ENCODE measurements at places on chromosomes 16 and 17. TPM values are rescaled to one million over a fixed set of nuclear protein-coding genes. Genes with fewer than 3 reads are reported as not detected.

- peak; percentile 79 for DNase-seq
Measured at GRCh38 chr16:23148513-23149266, 562 bp downstream of the USP31 start.

DNA sequence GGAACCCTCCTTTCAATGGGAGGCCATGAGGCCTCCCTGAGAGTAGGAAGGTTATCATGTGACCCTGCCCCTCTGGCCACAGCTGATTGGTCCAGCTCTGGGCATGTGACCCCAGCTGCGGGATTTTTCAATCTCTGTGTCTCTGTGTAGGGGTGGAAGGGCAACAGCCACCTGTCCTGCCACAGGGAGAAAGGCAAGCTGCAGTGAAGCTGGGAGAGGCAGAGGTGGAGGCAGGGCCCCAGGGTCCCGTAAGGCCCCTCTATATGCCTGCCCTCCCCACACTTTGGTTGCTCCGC lies 10.9 kb downstream of the DNAAF8 start:
- no peak for DNase-seq

HIC1 gene
- 16.7 TPM for polyA plus RNA-seq

DNA sequence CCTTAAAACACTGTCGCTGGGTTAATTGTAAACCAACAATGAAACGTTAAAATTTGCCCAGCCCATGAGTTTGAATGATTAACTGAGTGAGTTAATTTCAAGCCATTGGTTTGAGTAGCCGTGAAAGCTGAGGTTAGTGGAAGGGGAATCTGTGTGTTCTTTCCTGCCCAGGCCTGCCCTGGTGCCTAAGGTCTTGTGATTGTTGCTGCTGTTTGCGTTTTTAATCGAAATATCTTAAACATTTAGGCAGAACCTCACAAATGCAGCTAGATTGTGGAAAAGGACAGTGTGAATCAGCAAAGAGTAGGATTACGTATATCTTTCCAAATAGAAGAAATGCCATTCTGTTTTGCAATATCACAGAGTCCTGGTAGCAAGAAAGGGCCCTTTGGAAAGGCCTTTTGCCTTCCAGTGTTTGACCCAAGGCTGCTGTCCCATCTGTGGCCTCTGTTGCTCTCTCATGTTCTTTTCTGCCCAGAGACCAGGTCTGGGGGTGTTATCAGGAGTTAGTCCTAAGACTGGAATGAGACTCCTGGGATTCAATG lies 113.8 kb downstream of the MSI2 start:
- DNase-seq: peak; percentile 62

HOXB3 gene
- 3.3 TPM for polyA plus RNA-seq

PIPOX gene
- 0.97 TPM for polyA plus RNA-seq

FA2H gene
- polyA plus RNA-seq: 0.17 TPM

DNA sequence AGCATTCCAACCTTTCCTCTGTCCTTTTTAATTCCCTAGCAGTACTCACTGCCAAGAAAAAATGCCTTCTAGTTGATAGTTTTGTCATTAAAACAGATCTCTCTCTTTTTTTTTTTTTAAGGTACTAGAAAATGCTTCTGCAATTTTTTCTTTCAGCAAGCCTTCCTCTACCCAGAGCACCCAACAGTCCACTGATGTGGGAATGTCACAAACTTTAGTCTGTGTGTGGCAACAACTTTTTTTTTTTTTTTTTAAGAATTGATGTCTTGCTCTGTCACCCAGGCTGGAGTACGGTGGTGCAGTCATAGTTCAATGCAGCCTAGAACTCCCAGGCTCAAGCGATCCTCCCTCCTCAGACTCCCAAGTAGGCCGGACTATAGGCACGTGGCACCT lies 34.7 kb downstream of the CDRT15 start:
- DNase-seq: no peak

CCL4L2 gene
- 1.3 TPM for polyA plus RNA-seq

PLXDC1 gene
- polyA plus RNA-seq: 4.8 TPM

GRIN2A gene
- 0.07 TPM for polyA plus RNA-seq

DNA sequence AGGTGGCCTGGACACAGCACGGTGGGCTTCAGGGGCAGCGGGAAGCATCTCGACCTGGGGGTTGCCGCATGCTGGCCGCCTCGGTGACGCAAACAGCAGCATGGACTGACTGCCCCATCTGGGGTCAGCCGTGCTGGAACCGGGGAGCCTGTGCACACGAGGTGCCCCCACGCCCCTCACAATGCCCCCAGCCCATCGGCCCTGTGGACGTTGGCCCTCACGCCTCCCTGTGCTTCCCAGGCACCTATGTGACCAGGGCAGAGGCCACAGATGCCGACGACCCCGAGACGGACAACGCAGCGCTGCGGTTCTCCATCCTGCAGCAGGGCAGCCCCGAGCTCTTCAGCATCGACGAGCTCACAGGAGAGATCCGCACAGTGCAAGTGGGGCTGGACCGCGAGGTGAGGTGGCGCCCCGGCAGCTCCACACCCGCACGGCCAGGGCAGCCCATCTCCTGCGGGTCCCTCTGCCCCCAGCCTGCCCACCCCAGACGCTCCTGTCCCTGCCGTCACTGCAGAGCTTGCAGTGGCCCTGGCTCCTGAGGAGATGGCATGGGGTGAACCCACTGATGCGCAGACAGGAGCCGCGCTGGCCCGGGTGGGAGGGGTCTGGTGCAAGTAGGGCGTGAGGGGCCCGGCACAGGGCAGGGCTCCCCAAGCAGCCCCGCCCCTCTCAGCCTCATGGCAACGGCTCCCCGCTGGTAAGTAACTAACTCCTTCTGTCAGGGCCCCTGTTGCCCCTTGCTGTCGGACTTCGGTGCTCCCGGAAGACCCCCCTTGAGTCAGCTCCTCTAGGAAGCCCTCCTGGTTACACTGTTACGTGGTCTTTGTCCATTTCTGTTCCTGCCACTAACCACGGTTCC lies 13.6 kb downstream of the CDH15 start:
- no peak for DNase-seq

GRCh38 chr17:49216953-49217650 lies 6.6 kb downstream of the ABI3 start:
- DNase-seq: peak; percentile 47

DNA sequence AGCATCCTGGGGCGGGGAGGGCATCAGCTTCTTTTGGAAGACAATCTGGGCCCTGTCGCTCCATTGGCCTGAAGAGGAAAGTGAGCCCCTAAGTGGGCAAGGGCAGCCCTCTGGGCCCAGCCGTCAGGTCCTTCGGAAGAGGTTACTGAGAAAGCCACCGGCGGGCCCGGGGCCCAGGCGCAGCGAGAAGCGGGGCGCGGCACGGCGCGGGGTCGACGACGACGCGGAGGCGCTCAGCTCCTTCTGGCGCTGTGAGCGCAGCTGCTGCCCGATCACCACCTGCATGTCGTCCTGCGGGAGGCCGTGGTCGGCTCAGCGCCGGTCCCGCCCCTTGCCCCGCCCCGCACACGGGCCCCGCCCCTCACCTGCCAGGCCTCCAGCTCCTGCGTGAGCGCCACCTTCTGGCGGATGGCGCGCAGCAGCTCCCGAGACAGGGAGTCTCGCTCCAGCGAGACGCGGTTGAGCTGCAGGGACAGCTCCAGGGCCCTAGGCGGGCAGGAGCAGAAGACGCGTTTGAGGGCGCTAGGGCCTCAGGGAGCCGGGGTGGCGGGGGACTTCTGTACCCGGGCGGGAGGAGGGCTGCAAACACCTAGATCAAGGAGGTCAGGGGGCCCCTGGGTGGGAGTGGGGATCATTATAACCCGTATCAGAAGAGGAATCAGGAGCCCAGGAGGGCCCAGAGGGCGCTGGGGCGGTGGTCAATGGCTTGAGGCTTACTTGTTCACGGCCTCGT lies 4.3 kb downstream of the THOC6 start:
- peak; percentile 92 for DNase-seq

GPRC5C gene
- polyA plus RNA-seq: 18.2 TPM

SRL gene
- polyA plus RNA-seq: 0.57 TPM

- DNase-seq: no peak
Measured at GRCh38 chr17:62802561-62803205, 5.4 kb downstream of the MARCHF10 start.

DNA sequence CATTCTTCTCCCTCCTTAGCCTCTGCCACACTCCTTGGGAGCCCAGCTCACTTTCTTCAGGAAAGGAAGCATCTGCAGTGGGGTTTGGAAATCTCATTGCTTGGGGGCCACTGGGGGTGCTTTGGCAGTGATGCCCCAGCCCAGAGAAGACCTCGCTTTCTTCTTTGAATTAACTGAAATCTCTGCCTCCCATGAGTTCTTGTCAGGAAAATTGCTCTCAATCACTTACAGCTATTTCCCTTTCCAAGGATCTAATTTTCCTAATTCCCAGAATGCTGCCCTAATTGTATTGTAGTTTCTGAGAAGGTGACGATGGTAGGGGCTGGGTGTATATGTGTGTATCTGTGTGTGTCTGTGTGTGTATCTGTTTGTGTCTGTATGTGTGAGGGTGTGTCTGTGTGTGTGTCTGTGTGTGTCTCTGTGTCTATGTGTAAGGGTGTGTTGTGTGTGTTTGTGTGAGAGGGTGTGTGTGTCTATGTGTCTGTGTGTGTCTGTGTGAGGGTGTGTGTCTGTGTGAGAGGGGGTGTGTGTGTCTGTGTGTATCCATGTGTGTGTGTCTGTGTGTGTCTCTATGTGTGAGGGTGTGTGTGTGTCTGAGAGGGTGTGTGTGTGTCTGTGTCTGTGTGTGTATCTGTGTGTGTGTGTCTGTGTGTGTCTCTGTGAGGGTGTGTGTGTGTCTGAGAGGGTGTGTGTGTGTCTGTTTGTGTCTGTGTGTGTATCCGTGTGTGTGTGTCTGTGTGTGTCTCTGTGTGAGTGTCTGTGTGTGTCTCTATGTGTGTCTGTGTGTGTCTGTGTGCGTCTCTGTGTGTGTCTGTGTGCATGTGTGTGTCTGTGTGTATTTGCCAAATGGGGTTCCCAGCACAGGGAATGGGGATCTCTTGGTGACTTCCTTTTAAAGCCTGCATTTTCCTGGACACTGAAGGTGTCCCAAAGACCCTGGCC lies 83.5 kb upstream of the DNAJA2 start:
- no peak for DNase-seq

GRCh38 chr17:6536053-6536452 lies 20.3 kb downstream of the PITPNM3 start:
- DNase-seq: no peak

GGT6 gene
- 0.34 TPM for polyA plus RNA-seq

SEZ6L2 gene
- 20.1 TPM for polyA plus RNA-seq

CMTM2 gene
- 0.17 TPM for polyA plus RNA-seq

TADA2A gene
- 8.8 TPM for polyA plus RNA-seq

GRCh38 chr16:79592186-79592585 lies 8.4 kb downstream of the MAF start:
- no peak for DNase-seq

DNA sequence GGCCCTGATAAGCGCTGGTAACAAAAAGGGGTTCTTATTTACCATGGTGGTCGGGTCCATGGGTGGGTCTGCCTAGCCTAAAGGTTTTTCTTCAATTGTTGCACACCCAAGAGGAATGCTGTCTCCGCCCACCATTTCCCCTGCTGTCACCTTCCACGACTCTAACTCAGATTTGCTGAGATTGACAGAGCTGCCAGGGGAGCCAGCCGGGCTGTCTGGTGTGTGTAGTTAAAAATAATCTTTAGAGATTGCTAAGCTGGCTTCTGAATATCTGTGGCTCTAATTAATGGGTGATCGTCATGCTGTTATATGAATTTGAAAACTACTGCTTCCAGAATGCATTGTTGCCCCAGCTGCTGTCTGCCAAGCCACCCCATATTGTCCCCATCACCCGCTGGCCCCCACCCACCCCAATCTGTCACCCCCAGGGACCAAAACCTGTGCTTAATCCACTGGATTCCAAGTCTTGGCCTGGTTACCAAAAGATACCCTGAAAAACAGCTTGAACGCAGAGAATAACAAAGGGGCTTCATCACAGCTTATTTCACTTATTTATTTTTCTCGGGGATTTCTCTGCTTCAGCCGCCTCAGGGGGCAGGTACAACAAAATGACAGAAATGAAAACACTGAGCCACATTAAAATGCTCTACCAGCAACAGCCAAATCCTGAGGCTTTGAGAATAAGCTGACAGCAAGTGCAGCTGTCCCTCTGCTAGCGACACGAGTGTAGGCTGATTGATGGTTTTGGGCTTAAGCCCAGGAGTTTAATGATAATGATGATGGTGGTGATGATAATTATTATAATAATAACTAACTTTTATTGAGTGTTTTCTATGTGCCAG lies 46.1 kb upstream of the NLK start:
- no peak for DNase-seq

DNA sequence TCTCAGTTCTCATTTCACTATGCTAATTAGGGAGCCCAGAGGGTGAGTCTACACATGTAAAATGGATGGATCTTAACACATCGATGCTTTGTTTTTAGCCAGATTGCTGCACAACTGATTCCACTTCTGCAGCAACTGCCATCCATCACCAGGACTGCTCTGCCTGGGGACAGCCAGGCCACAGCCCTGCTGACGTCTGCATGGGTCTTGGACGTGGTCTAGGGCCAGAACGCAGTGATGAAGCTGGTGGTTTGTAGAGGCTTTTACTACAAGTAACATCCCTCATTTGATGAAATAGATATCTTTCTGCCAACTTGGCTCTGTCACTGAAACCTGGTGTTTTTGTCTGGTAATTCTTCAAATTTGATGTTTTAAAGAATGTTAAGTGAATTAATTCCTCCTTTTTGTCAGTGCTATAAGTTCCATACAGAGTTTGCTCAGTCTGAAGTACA lies 50.6 kb downstream of the MARCHF10 start:
- DNase-seq: peak; percentile 61

- DNase-seq: peak; percentile 34
Measured at GRCh38 chr17:74545843-74546230, at the start of gene CD300C. TSS of gene CD300C (minus strand) at chr17:74546115. CDS start at chr17:74545782, 333 bp downstream.

DNA sequence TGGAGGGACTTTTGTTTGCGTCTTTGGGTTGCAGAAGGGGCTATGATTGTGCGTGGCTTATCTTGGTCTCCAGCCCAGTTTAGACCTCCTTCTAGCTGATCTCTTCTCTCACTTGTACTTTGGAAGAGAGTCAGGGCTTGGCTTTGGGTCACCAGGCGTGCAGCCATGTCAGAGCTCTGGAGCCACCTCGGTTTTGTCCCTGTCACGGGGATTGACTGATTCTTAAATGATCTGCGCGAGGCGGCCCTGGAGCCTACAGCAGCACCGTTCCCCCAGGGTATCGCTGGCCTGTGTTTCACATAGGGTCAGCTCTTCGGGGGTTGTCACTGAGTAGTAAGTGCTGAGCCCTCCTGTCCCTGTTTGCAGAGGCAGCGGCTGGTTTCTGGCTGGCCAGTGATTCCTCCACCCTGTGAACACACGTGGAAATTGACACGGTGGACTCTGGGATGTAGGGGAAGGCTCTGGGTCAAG lies 209.8 kb upstream of the CHMP6 start:
- no peak for DNase-seq

- no peak for DNase-seq
Measured at GRCh38 chr16:78396046-78396445, 296.6 kb downstream of the WWOX start.

GRCh38 chr17:602436-602835 lies 112.2 kb downstream of the VPS53 start:
- DNase-seq: no peak

GRCh38 chr16:79169239-79169638 lies 431.3 kb downstream of the MAF start:
- DNase-seq: no peak
